ENCODE measurements at places on chromosomes 16 and 17.

DNA sequence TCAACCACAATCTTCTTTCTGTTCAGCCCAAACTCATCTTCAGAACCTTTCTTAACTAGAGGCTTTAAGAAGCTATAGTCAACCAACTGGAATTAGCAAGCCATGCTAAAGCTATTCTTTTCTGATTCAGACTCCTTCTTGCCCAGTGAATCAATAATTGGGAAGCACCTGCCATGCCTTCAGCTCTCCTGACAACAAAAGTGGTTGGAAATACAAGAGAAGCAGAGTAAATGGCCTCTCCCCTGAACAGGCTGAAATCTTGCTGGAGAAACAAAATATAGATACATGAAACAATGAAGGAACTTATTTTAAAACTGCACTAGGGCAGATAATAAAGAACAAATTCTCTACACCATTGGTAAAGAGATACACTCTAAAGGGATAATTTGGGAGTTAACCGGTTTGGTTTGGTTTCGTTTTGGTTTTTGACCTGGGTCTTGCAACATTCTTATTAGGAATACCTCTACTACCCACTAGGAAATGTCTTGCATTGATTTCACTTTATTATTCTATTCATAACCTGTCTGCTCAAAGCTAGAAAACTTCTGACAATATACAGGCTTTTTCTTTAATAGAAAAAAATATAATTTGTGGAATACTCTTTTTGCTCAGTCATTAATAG is 173.6 kb upstream of the DYNLRB2 start:
- DNase-seq: no peak

- no peak for DNase-seq
These were observed 220.3 kb upstream of the IRX3 start for GRCh38 chr16:54506741-54507500.

- peak; percentile 88 for DNase-seq
These were observed 647 bp downstream of the FBXL20 start for GRCh38 chr17:39400547-39401411.

DNA sequence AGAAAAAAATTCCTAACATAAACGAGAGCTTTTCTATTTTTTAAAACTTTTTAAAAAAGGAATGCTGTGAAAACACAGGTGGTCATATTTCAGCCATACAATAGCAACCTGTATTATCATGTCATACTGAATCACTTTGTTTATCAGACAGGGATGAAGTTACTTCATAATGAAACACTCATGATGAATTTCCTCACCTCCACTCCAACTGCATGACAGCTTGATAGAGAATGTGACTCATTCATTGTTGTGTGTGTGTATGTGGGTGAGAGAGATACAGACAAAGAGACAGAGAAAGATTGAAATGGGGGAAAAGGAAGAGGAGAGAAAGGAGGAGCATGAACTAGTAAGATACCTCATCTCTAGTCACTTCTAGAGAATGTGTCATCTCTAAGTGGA is 109.0 kb downstream of the SYCE1L start:
- no peak for DNase-seq

DNA sequence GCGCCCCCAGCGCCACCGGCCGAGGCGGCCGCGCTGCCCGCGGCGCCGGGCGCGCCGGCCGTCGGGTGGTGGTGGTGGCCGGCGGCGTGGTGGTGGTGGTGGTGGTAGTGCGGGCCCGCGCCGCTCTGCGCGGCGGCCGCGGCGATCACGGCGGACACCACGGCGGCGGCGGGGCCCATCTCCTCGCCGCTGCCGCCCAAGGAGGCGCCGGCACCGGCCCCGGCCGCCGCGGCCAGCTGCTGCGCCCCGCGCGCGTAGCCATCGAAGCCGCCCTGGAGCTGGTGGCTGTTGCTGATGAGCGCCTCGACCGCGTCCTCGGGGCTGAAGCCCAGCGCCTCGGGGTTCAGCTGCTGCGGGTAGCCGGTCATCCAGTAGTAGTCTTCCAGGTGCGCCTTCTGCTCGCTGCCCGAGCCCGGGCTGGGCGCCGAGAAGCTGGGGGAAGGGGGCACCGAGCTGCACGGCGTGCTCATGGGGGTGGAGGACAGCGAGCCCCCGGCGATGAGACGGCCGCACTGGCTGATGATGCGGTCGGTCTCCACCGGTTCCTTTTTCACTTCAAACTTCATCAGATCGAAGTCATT is 1.2 kb downstream of the MAF start:
- no peak for DNase-seq

GRCh38 chr16:28543072-28543471 is 4.3 kb upstream of the NUPR1 start:
- no peak for DNase-seq

- DNase-seq: no peak
These were observed 470 bp upstream of the CDK3 start for GRCh38 chr17:76000016-76000754.

DNA sequence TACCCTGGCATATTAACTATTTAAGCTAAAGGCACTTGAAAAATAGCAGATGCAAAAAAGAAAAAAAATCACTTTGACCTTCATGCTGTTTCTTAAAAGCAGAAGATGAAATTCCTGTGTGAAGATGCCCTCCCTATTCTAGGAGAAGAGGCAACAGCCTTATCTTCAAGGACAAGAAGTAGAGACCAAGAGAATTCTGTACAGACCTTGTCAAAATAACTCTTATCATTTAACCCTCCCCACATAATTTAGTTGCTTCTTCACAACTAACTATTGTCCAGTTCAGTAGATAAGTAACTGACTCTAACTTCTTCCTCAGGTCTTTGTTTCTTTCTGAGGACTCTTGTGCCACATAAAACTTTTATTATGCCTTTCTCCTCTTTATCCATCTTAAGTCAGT is 72.0 kb upstream of the MARCHF10 start:
- DNase-seq: no peak

DNA sequence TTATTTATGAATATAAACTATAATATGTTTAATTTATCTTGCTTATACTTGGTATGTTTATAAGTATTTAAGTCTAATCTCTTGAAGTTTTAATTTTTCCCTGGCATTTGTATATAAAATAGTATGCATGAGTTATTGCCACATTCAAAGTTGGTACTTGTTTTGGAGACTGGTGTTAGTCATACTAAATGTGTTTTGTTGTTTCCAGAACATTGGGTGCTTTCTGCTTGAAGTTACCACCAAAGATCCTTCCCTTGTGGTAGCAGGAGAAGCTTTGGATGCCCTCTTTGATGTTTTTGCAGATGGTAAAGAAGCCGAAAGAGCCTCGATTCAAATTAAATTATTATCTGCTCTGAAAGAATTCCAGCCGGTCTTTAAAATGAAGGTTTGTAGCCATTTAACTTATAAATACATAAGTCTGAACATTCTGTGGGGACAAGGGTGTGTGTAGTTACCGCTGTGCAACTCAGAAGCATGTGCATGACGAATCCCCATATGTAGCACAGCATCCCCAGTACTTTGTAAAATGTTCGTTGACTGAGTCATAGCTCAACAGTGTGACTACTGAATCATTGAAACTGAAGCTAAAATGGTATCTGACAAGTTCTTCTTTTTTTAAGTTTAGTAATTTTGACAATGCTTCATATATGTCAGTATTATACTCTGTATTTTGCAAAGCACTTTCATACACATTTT is 36.4 kb downstream of the HEATR3 start:
- no peak for DNase-seq

DNA sequence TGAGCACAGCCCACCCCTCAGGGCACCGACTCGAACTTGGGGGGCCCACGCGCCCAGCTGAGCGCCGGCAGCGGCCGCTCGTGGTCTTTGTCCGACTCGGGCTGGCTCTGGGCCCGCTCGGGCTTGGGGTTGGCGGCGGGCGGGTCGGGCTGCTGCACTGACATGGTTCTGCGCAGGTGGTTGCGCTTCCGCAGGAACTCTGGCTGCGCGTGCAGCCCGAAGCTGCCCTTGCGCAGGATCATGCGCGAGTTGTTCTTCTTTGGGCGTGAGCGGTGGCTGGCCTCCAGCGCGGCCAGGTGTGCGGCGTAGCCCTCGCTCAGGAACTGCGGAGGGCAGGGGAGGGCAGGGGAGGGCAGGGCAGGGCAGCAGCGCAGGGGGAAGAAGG is 11.1 kb downstream of the PIMREG start:
- no peak for DNase-seq

- DNase-seq: no peak
These were observed 445.7 kb downstream of the GRIN2A start for GRCh38 chr16:9736547-9736946.

- DNase-seq: no peak
These were observed 10.3 kb downstream of the MPP3 start for GRCh38 chr17:43822570-43823190.

DNA sequence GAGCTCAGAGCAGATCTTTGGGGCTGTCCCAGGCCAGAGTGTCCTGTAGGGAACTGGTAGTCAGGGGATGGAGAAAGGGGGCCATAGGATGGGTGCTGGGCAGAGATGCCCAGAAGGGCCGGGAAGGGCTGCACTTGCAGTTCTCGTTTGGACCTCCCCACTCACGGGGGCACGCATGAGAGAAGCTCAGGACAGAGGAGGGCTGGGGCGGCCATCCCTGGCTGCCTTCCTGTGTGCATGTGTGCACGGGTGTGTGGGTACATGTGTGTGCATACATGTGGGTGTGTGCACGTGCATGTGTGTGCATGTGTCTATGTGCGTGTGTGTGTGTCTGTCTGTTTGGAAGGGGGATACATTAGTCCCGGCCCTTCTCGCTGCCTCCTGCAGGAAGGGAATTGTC is 73.3 kb downstream of the COG7 start:
- no peak for DNase-seq

DNA sequence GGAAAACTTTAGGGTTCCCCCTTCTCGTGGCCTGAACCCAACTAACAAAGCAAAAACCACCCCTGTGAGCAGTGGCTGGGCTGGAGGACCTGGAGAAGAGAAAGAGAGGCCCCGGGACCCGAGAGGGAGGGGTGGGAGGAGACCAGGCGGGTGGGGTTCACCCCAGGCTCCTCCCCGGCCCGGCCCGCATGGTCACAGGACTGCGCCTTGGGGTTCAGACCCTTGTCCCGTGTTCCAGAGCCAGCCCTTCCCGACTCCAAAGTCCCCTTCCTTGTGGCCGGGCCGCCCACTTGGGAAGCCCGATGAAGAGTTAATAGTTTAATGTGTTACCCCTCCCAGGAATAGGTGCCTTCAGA is 852 bp downstream of the MARVELD3 start:
- no peak for DNase-seq

DNA sequence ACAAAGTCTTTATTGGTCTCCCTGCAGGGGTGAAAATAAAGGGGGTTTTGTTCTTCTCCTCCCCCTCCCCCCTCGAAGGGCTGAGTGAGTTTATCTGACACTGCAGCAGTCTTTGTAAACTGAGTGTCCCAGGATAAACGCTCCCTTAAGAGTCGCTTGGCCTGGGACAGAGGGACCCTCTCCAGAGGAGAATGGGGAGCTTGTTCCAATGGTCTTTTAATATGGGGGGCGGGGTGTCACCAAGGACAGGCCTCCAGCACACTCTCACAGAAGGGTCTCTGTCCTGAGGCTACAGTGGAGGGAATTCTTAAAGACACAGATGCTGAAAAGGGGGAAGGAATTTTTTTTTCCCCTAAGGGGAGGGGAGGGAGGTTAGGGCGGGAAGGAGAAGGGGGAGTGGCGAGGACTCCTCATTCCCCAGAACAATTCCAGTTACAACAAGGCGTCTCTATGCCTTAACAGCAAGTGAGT is 455.5 kb downstream of the SOX9 start:
- no peak for DNase-seq

GRCh38 chr17:81328489-81328888 is 33.4 kb upstream of the SLC38A10 start:
- DNase-seq: no peak

DNA sequence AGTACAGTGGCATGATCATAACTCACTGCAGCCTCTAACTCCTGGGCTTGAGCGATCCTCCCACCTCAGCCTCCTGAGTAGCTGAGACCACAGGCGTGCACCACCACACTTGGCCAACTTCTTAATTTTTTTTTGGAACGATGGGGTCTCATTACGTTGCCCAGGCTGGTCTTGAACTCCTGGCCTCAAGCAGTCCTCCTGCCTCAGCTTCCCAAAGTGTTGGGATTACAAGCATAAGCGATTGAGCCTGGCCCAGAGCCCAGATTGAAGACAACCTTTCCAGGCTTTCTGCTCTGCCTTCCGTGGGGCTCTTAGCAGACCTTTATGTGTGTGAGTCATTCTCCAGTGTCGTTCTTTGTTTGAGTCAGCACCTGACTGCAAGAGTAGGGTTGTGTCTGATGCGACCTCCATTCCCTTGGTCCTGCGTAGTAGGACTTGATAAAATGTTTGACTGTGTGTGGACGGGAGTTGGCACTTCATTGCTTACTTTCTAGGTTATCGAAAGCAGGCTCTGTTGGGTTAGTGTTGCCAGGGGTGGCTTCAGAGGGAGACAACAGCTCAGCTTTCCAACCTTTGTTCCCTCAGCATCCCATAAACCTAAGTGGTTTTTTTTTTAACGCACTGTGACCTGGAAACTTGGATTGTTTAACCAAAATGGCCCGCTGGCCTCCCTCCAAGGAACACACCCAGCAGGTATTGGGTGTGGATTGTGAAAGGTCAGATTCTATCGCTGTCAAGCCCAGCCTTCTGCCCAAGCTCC is 26.4 kb downstream of the EEF2K start:
- DNase-seq: peak; percentile 91

GRCh38 chr16:30092373-30093010 is 768 bp upstream of the TBX6 start:
- DNase-seq: peak; percentile 82

DNA sequence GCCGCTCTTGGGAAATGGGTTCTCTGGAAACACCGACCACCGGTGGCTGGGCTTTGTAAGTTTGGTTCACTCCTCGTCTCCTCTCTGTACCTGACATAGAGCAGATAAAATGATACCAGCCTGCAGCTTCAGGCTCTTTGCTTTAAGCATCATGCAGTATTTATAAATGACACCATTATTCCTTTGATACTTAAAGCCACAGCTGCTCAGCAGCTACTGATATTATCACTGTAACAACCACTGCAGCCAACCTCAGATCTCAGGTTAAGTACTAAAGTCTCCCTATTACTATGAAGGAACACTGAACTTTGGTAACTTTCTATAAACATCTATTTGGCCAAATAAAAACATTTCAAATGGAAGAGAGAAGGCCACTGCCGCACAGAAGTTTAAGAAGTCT is 34.6 kb downstream of the PDIA2 start:
- DNase-seq: no peak
